Kasumi-1 (cell line): ENCODE measurements at places on chromosomes 13 and 19.

DNA sequence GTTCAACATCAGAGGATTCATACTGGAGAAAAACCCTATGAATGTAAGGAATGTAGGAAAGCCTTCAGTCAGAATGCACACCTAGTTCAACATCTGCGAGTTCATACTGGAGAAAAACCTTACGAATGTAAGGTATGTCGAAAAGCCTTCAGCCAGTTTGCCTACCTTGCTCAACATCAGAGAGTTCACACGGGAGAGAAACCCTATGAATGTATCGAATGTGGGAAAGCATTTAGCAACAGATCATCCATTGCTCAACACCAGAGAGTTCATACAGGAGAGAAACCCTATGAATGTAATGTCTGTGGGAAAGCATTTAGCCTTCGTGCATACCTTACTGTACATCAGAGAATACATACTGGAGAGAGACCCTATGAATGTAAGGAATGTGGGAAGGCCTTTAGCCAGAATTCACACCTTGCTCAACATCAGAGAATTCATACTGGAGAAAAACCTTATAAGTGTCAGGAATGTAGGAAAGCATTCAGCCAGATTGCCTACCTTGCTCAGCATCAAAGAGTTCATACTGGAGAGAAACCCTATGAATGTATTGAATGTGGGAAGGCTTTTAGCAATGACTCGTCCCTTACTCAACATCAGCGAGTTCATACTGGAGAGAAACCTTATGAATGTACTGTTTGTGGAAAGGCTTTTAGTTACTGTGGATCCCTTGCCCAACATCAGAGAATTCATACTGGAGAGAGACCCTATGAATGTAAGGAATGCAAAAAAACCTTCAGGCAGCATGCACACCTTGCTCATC lies 15.4 kb downstream of the ZNF570 start:
- no peak for DNase-seq

DNA sequence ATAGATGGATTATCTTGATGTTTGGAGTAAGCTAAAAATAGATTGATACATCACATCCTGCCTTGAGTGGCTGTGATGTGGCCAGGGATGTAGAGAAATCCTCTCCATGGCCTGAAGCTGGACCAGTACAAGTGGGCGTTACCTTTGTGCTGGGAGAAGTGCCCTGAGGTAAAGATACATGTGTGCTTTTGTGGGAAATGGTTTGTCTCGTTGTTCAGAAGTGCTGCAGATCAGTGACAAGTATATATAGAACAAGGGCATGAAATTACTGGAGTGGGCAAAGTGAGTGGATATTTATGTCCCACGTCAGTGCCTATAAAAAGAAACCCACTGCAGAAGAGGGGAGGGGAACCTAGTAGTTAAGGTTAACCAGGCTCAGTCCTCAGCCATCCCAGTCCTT lies 12.2 kb upstream of the ZNF304 start:
- DNase-seq: no peak

DNA sequence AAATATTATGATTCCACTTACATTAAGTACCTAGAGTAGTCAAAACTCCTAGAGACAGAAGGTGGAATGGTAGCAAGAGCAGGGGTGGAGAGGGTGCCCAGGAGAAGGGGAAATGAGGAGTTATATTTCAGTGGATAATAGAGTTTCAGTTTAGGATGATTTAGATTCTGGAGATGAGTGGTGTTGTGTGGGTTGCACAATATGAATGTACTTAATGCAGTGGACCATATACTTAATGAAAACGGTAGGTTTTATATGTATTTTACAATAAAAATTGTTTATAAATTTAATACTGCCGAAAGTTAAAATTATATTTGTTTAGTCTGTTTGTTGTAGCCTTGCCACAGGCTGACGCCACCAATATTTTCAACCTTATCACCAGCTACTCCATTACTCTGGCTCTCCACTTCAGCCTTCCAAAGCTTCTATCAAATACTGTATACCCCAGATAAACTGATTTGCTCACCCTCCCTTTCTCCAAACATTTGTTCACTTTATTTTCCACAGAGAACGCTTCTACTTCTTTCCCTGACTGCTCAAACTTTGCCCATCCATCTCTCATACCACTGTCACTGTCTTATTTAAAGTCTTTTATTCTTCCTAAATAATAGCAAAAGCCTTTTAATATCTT lies 1.4 kb upstream of the RBM26 start:
- DNase-seq: peak; percentile 34

DNA sequence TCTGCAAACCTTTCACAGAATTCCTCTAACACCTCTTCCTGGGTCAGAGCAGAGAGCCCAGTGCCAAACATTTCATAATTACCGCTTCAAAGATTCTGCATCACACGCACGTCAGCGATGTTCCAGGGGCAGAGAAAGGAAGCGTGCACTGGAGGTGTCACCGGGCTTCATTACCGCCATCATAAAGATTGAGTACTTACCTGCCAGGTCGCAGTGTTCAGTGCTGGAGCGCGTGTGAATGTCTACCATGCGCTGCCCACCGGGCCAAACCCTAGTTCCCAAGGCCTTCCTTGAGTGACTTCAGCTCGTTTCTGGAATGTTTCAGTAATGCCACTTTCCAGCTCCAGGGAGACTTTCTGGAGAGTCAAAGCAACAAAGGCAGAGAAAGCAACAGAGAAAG lies 104.4 kb downstream of the ZDHHC20 start:
- no peak for DNase-seq

DNA sequence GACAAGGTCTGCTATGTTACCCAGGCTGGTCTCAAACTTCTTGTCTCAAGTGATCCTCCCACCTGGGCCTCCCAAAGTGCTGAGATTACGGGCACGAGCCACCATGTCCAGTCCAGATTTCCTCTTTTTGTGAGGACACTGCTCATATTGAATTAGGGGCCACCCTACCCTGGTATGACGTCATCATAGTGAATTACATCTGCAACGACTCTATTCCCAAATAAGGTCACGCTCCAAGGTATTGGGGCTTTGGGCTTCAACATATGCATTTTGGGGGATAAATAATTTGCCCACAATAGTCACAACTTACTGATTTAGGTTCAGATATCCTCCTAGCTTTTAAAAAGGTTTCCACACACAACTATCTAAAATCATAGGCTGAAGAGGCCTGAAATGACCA lies 9.5 kb downstream of the SLC15A1 start:
- no peak for DNase-seq

DNA sequence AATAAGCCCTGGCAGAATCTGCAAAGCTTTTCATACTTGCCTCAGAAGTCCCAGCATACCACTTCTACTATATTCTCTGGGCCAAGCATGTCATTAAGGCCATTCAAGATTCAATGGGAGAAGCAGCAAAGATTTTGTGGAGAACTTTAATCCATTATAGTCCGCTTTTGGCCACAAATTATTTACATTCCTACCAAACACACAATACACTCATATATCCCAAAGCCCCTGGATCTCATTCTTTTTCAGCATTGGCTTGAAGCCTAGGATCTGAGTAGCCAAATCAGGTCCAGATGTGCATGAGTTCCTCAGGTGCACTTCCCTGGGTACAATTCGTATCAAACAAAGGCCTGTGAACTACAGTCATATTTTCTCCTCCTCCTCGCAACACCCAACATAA lies 203.4 kb downstream of the NDFIP2 start:
- DNase-seq: no peak

GRCh38 chr13:39760521-39760920 lies 105.1 kb downstream of the COG6 start:
- no peak for DNase-seq

DNA sequence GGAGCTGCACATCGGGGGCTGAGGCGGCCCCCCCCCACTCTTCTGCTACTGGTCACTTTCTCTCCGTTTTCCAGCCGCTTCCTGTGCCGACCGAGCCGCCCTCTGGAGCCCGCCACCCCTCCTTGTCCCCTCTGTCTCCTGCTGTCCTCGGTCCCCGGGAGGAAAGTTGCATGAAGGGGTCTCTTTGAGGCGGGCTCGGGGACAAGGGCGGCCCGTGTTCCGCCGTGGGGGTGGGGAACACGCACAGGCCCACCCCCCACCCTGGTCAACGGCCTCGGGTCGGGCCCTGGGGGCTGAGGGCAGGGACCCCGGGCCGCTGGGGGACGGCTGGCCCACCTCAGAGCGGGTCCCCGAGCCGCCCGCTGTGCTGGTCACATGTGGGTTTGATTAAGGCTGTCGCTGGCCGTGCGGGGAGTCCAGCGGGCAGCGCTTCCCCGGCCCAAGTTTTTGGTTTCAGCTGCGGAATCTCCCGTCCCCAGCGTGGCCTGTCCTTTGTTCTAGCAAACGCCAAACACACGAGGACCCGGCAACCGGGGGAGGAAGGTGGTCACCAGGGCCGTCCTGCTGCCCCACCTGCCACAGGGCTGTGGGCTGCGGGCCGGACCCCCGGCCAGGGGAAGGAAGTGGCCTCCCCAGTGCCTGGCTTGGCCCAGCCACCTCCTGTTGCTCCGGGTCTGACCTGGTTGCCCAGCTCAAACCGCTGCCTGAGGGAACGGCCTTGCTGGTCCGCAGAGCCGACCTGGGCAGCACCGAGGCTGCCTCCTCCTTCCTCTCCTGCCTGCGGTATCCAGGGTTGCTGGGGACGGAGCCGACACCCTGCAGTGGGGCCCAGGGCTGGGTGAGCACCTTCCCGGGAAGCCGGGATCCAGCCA lies 1.9 kb downstream of the EFNA2 start:
- no peak for DNase-seq

- DNase-seq: no peak
Observed at GRCh38 chr19:35120492-35120891, 4.9 kb downstream of the FXYD3 start.

- DNase-seq: no peak
Observed at GRCh38 chr13:111859354-111860230, 207.4 kb upstream of the SOX1 start.

- peak; percentile 35 for DNase-seq
Observed at GRCh38 chr19:18292462-18292809, 11.0 kb upstream of the JUND start.

- DNase-seq: no peak
Observed at GRCh38 chr19:15114153-15114540, 6.9 kb downstream of the SYDE1 start.

- no peak for DNase-seq
Observed at GRCh38 chr13:29448174-29448573, 147.3 kb downstream of the SLC7A1 start.

- no peak for DNase-seq
Observed at GRCh38 chr19:28324275-28325060, 888.5 kb downstream of the UQCRFS1 start.

DNA sequence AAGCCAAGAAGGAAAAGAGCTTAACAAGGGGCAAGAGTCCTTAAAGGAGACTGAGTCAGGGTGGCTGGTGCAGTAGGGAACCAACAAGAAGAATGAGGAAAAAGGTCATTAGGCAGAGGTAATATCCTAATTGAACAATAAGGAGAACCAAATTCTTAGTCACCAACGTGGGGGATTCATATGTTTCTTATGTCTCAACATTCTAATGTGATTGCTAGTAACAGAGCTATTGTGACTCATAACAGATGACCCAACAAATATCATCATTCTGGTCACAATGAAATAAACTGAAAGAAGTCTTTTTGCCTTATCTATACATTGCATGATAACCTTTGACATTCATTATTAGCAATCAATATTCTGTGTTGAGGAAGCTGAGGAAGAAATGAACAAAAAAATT lies 101.6 kb downstream of the RAP2A start:
- no peak for DNase-seq
